ENCODE measurements at places on chromosomes 2 and 18.
A peak's percentile ranks its signal among the peaks of the same experiment; 100 is the strongest.

DNA sequence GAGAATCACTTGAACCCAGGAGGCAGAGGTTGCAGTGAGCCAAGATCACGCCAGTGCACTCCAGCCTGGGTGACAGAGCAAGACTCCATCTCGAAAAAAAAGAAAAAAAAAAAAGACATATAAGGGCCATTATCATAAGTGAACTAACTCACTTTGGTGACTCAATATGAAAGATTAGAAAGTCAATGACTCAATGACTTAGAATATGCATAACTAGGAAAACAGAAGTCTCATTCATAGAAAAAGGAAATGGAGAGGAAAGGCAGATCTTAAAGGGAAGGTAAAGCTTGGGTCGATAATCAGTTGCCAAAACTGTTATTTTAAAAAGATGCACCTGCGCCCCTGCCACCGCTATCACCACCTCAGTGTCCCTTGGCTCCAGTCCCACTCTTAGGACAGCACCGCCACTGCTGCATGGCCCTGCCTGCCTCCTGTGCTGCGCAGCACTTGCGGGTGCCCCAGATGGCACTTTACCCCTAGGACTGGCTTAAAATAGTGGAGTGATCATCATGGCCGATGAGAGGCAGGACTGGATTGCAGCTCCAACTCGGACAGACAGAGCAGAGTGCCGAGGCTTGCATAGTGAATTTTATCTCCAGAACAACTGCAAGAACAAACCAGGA is 54.7 kb downstream of the INO80D start:
- peak; percentile 3 for DNase-seq

GRCh38 chr18:7789856-7790552 is 222.9 kb downstream of the PTPRM start:
- DNase-seq: no peak

DNA sequence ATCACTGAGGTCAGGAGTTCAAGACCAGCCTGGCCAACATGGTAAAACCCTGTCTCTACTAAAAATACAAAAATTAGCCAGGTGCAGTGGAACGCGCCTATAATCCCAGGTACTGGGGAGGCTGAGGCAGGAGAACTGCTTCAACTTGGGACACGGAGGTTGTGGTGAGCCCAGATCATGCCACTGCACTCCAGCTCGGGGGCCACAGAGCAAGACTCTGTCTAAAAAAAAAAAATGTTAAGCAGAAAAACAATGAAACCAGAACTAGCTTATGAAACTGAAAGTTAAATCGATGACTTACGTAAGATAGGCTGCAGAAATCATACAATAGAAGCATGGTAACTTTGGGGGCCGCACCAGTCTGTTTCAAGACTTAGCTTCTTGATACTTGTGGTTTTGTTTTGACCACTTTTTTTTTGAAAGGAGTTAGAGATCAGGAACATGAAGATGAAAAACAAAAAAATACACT is 6.2 kb upstream of the GPR155 start:
- DNase-seq: peak; percentile 85

DNA sequence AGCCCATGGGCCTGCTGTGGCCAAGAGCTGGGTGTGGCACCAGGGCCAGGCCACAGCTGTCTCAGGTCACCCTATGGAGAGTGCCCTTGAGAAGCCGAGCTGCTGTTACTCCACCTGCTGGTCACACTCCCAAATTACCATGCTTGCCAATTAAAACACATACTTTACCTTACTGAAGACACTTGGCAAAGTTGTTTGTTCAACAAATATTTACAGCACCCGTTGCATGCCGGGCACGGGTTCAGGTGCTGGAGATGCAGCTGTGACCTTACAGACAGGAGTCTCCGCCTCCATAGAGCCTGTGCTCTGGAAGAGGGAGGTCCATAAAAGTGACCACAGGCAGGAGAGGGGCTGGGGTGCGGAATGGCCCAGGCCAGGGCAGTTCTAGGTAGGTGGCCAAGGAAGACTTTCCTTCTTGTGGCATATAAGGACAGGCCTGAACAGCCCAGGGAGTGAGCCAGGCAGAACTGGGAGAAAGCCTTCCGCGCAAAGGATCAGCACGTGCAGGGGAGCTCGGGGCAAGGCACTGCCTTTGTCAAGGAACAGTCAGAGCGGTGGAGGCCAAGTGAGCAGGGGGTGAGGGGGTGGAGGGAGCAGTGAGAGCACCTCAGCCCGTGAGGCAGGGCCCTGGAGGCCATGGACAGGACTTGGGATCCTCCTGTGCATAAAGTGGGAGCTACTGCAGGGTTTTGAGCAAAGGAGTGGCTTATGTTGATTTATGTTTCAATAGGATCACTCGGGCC is 23.6 kb upstream of the RBM44 start:
- DNase-seq: peak; percentile 11

GRCh38 chr18:29321561-29321960 is 1144.6 kb upstream of the CDH2 start:
- no peak for DNase-seq

DNA sequence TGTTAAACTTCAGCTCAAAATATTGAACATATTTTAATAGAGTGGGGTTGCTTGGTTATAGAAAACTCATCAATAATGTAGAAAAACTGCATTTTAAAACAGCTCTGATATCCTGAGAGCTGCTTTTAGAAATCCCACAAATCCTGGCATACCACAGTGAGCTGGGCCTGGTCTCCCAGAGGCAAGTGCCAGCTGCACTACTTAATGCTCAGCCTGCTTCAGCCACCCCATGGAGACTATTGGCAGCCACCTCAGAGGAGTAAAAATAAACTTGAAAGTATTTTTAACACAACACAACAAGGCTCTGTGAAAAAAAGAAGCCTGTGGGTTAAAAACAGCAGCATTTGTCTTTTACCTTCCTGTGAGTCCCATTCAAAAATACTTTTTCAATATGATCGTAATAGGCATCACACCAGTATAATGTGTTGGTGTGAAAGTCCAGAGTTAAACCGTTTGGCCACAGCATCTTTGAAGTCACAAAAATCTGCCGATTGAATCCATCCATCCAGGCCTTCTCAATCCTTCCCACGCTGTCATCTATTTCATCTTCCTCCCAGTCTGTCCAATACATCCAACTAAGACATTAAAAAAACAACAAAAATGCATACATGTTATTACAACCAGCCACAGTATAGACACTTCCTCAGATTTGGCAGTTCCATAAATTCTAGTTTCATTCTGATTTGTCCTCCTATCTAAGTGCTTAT is 1115.3 kb downstream of the LRP1B start:
- DNase-seq: no peak

DNA sequence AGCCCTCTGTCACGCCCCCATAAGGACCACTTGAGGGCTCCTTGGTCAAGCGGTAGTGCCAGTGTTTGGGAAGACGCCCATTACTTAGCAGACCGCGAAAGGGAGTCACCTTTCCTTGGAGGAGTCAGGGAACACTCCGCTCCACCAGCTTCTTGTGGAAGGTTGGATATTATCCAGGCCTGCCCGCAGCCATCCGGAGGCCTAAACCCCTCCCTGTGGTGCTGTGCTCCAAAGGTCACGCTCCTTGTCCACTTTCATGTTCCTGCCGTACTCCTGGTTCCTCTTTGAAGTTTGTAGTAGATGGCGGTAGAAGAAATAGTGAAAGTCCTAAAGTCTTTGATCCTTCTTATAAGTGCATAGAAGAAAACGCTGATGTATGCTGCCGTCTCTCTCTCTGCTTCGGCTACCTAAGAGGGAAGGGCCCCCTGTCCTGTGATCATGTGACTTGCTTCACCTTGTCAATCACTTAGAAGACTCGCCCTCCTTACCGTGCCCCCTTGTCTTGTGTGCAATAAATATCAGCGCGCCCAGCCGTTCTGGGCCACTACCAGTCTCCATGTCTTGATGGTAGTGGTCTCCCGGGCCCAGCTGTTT is 1.7 kb upstream of the CATIP start:
- DNase-seq: no peak

- no peak for DNase-seq
These were observed 269.0 kb upstream of the SLC39A10 start for GRCh38 chr2:195388028-195388427.

- no peak for DNase-seq
These were observed 8.1 kb upstream of the HAAO start for GRCh38 chr2:42800461-42800962.

- DNase-seq: no peak
These were observed 80.1 kb upstream of the NPAS2 start for GRCh38 chr2:100739735-100740432.

- no peak for DNase-seq
These were observed 34.8 kb downstream of the POU3F3 start for GRCh38 chr2:104888489-104889258.

GRCh38 chr2:18668221-18668620 is 78.9 kb upstream of the NT5C1B start:
- DNase-seq: no peak

- no peak for DNase-seq
These were observed 7.3 kb downstream of the CAPN10 start for GRCh38 chr2:240593703-240594451.

DNA sequence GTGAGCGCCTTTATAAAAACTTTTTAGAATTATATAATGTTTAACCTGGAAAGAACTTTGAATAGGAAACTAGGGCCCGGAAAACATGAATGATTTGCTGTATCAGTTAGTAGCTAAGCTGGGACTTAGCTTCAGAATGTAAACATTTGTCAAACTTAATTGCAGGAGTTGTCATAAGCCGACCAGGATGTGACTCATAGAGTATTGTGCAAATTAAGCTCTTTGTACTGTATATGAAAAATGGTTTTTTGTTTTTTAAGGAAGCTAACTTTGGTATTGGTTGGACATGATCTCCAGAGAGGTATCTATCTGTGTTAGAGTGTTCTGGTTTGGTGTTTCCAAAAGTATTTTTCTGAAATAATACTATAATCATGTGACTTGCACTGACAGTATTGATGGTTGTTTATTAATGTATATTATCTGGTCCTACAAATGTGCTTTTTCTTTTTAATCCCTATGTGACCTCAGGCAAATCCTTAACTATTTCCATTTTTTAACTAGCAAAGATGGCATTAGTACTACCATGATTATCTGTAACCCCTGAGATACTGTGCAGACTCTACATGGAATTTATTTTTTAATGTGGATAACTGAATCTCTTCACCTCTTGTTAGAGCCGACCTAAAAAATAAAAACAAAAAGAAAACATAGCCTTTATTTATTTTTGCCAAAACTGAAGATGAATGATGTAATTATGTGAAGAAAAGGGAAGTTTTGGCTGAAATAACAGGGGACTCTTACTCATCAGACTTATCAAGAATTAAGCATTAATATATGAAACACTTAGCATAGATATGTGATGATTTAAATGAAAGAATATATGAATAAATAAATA is 11.7 kb downstream of the YIPF4 start:
- no peak for DNase-seq

- no peak for DNase-seq
These were observed 48.9 kb downstream of the DYNC1I2 start for GRCh38 chr2:171735991-171736710.

GRCh38 chr18:11072632-11073031 is 76.7 kb downstream of the PIEZO2 start:
- no peak for DNase-seq

DNA sequence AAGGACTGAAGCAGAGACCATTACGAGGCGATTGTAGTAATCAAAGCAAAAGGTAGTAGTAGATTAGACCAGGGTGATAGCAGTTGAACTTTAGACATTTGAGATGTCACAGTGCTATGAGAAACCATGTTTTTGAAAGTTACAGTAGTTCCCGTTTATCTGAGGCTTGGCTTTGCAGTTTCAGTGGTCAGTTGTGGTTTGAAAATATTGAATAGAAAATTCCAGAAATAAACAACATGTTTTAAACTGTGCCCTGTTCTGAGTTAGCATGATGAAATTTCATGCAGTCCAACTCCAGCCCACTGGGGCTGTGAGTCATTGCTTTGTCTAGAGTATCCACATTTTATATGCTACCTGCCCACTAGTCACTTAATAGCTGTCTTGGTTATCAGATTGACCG is 47.5 kb downstream of the ZNF638 start:
- DNase-seq: no peak

GRCh38 chr2:187826023-187826422 is 271.8 kb upstream of the TFPI start:
- no peak for DNase-seq

- no peak for DNase-seq
These were observed 270.7 kb upstream of the THUMPD2 start for GRCh38 chr2:40049781-40050180.

GRCh38 chr18:33837191-33837590 is 259.2 kb downstream of the ASXL3 start:
- no peak for DNase-seq

DNA sequence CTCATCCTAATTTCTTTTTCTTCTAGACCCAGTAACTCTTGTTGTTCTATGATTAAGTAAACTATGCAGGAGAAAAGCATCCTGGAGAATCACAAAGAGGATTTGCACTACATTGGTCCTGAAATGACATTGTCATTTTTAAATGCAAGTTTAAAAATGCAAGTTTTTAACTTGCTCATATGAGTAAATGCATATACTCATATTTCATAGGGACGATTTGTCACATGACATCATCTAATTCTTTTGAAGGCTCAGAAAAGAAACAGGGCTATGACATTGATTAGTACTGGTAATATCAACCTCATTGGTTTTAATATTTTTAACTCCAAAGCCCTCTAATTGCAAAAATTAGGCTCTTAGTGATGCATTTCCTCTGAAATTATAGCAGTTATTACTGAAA is 324.4 kb downstream of the LRRTM1 start:
- no peak for DNase-seq

- DNase-seq: no peak
These were observed 3.9 kb downstream of the INPP5D start for GRCh38 chr2:233063976-233064411.

- no peak for DNase-seq
These were observed 139.2 kb downstream of the SLC4A3 start for GRCh38 chr2:219766658-219767057.

GRCh38 chr2:226184940-226185615 is 614.5 kb downstream of the IRS1 start:
- no peak for DNase-seq

- DNase-seq: no peak
These were observed 556.7 kb upstream of the FSIP2 start for GRCh38 chr2:185181901-185182300.

- DNase-seq: no peak
These were observed 123.8 kb upstream of the DLX2 start for GRCh38 chr2:172226244-172227061.

GRCh38 chr18:62571648-62572047 is 48.8 kb downstream of the ZCCHC2 start:
- no peak for DNase-seq

DNA sequence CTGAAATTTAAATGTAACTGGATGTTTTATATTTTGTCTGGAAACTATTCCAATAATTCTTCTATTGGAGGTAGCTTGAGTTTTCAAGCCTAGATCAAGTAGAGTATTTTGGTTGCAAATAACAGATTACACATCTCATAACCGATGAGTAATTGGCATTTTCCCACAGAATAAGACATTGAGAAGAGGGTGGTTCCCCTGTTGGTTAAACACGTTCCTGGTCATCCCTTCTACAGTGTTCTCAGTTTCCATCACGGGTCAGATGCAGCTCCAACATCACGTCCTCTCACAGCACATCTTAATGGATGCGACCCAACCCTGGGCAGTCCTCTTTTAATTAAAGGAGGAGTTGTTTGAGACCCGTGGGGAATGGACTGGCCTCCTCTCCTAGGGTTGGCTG is 149.0 kb upstream of the ZNF516 start:
- DNase-seq: no peak
